ENCODE measurements at places on chromosomes 12 and 14.

GRCh38 chr12:52906191-52906601, 1.3 kb upstream of the KRT8 start:
- no peak for DNase-seq

DNA sequence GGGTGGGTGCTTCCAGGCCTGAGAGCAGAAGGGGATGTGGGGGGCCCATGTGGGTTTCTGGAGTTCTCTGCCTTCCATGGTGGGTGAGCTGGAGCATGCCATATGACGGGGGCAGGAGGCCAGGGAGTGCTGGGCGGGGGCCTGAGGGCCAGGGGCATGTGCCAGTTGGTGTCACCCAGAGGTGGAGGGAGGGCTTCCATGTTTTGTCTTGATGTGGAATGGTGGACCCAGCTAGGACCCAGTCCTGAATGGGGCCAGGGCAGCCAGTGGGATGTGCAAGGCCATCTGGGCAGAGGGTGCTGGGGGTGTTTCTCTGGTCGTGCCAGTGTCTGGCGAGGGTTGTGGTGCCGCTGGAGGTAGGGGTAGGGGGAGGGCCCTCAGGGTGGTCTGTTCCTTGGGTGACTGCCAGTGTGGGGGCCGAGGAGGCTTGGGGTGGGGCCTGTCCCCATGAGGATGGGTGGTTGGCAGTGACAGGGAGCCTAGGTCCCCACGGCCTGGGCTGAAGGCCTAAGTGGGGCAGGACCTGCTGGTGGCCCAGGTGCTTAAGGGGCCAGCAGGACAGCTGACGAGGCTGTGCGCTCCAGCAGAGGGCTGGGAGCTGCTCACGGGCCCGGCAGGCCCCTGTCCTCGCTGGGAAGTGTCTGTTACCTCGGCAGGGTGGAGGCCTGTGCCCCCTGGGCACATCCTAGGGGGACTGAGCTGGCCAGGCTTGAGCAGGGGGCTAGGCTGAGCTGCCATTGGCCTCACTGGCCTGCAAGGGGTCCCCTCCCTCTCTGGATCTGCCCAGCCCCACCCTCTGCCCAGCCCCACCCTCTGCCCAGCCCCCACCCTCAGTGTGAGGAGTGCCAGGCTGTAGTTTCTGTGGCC, 26.8 kb downstream of the CEP170B start:
- peak; percentile 29 for DNase-seq

DNA sequence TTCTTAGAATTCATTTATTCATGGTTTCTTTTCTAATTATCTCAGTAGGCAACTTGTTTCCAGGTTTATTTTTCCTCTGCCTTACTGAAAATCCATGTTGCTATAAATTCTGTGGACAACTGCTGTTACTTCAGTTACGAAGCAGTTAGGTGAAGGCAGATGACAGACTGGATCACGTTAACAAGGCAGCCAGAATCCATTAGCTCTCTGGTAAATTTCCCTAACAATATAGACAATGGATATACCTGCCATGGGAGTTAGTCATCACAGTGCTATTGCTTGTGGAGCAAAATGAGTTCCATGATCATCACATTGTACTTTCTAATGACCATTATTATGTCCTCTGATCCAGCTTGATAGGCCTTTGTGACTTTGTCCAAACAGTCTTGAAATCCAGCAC, 291.5 kb downstream of the NELL2 start:
- DNase-seq, result no peak

DNA sequence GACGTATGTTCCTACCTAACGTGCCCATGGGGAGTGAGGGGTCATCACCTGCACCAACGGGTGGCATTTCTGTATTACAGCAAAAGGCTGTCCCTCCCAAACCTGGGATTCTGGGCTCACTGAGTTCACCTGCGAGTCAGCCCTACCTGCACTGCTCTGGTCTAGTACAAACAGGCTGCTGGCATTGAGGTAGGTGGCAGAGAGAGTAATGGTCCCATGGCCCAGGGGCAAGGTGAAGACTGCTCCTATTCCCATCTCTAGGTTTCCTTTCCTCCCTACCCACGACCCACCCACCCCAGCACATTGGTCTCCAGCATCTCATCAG, 421 bp downstream of the SUOX start:
- no peak for DNase-seq

GRCh38 chr14:95413289-95414215, 93.8 kb upstream of the CLMN start:
- DNase-seq, result no peak

GRCh38 chr14:94540031-94540794, 21.0 kb upstream of the SERPINA4 start:
- no peak for DNase-seq

- DNase-seq, result no peak
Observed at GRCh38 chr12:89261982-89262381, 90.3 kb downstream of the DUSP6 start.

- DNase-seq, result no peak
Observed at GRCh38 chr12:90921536-90921935, 33.4 kb downstream of the CCER1 start.

GRCh38 chr12:112798048-112798760, 6.7 kb downstream of the RPH3A start:
- DNase-seq, result no peak

GRCh38 chr12:116820064-116820656, 61.1 kb downstream of the HRK start:
- no peak for DNase-seq

- DNase-seq, result no peak
Observed at GRCh38 chr12:101850199-101850598, 19.4 kb upstream of the GNPTAB start.

All from Caco-2 (cell line).